C1 segment of cervical spinal cord (tissue), 14 donors: ENCODE measurements at places on chromosomes 5 and 9.

GRCh38 chr5:43017428-43017815, 22.7 kb downstream of the ANXA2R start:
- peak; percentile 42 for DNase-seq

GRCh38 chr9:129720181-129720864, 32.5 kb downstream of the PTGES start:
- DNase-seq, result no peak

GRCh38 chr5:59766427-59767210, 126.9 kb downstream of the PDE4D start:
- no peak for DNase-seq

DNA sequence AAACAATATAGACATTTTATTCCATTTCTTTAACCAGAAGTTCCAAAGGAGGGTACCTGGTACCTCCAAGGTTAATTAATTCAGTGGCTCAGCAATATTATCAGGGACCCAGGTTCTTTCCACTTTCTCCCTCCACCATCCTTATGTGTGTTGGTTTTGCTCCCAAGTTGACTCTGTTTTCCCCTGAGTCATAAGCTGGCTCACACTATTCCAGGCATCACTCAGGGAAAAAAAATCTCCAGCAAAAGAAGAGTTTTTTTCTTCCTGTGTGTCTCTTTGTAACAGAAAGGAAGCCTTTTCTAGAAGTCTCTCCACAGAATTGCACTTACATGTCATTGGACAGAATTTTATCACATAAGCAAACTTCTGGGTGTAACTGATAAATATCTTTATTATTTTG, 31.2 kb upstream of the GALNT10 start:
- DNase-seq, result no peak

DNA sequence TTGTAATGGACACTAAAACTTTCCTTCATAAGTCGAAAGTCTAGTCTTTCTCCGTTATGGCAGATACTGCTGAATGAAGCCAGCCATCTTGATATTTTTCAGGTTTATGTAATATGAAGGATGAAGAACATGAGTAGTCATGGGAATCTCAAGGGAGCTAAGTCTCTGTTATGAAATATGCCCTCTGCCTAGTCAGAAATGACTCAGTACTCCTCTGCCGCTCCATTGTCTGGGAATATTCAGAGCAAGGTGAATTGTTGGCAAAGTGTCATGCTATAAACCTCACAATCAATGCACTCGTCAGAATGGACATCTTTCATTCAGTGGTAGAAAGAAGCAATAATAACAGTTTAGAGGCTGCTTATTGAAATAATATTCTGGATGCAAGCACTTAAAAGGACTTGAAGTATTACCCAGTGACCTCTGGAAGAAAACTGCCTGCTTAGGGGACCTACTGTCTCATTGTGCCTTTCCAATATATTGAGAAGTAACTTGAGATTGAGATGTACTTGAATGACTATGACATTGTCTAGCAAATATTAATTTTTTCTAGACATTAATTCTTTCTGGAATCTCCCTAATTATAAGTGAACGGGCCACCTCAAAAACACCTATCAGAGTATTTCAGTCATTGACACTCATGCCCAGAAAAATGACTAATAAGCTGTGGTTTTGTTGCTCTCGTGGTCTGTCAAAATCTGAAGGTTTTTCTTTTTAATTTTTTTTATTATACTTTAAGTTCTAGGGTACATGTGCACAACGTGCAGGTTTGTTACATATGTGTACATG, 1011.5 kb upstream of the ACO1 start:
- DNase-seq, result no peak

GRCh38 chr5:38913714-38914113, 67.9 kb downstream of the OSMR start:
- DNase-seq, result no peak

DNA sequence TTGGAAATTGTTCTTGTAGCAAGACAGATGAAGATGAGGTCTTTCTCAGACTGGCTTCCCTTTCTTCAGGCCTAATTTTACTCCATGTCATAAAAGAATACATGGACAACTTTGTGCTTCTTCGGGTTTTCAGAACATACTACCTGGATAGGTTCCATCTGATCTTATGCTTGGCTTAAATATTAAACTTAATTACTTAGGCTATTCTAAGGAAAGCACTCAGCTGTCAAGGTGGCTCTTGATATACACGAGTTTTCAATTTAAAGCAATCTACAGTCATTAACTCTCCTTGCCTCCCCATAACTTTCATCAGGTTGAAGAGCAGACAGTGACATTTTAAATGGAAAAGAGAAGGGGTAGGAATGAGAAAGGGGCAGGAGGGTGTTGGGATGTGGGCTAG, 9.5 kb upstream of the PPP3R2 start:
- no peak for DNase-seq

GRCh38 chr5:50697739-50698138, 31.3 kb downstream of the PARP8 start:
- no peak for DNase-seq

DNA sequence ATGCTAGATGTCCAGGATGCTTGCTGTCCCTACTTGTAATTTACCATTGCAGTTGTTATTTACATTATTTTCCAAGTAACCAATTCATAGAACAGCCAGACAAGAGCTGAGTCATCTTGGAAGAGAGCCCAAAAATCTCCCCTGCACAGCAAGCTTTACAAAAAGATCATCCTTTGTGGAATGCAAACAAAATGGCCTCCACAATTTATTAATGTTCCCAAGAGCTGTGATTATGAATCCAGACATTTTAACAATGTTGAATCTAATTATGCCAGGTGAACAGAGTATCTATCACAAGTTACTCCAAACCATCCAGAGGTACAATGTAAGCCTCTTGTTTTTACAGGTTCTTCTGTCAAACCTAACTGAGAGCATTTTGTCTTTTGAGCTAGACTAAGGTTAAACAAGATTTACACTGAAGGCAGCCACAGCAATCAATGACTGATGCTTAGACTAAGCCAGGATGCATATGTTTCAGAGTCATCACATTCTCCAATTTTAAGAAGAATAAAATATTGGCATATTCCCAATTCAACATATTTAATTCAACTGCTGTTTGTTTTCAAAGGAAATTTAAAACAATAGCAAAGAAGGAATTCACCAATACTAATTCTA, 95.3 kb upstream of the SLC12A2 start:
- no peak for DNase-seq

DNA sequence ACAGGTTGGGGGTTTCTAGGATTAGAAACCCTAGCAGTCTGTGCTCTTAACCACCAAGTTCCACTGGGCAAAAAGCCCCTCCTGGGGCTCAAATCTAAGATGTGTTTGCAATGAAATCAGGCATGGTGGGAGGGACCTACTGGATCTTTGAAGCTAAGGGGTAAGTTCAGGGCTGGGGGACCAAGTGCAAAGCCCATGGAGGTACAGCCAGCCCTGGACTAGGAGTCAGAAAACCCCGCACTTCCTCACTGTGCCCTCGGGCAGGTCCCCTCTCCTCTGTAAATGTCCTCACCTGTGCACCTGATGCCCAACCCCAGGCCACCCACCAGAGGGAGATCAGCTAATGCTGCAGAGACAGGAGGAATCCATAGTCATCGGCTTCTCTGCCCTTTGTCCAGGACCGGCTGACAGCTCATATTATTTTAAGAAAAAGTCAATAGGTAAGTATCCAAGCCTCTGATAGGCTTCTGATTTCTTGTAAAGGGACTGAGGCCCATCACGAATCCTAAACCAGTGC, 138.3 kb downstream of the PAX5 start:
- no peak for DNase-seq

- DNase-seq, result no peak
These were observed 79.2 kb upstream of the SLCO4C1 start for GRCh38 chr5:102375272-102375671.

DNA sequence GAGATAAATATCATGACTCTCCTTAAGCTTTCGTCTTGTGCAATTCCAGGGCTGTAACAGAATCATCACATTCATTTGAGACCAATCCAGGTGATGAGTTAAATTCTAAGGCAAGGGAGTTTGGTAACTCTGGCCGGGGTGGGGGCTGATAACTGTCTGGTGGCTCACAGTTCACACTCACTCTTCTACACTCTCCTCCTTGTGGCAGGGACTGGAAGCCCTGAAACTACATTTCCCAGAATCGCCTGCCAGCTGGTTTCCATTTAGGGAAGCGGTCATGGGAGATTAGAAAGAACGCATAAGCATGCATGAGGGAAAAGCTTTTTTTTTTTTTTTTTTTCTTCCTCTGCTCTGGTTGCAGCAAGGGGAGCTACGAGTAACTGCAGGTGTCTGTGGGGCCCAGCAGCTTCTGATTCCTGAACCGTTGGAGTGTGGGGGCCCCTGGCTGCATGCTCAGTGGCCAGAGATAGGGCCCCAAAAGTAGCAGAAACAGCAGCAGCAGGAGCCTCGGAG, 154.8 kb upstream of the TBC1D2 start:
- DNase-seq, result peak; percentile 4

DNA sequence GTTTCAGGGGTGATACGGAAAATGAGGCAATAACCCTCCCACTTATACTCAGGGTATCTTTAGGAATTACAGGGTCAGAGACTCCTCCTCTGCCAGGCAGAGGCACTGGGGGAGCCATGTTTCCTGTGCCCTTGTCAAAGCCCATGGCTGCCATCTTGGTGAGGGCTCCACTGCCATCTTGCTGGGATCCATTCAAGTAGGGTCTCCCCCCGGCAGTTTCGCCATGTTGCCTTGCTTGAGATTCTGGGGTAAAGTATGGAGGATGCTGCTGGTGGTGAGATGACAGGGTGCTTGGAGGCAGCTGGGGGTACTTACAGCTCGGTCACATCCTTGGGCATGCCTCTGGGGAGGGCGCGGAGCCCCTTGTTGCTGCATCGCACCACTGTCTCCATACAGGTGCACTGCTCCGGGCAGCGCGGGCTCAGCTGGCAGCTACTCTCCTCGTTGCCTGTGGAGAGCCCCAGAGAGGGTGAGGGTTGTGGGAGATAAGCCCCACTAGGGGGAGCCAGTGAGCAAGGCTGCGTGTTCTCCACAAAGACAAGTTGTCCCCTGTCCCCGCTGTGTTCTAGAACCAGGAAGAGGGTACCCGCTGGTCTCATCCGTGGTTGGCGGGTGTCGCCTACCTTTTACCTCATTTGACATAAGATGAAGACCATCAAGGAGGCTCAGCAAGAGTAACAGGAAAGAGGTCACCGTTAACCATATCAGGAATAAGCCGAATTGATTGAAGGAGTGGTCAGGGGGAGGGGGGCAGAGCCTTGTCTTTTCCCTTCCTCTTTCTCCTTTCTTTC, 169.0 kb upstream of the PANK3 start:
- DNase-seq, result no peak

DNA sequence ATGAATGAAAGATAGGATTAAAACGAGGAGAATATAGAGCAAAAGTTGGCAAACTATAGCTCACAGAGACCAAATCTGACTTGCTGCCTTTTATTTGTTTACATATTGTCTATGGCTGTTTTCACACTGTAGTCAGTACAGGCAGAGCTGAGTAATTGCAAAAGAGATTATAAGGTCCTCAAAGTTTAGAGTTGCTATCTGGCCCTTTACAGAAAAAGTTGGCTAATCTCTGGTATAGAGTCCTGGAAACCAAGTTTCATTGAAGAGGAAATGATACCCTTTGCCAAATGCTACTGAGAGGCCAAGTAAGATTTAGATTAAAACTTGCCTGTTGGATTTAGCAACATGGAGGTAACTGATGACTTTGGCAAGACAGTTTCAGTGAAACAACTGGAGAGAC, 36.0 kb downstream of the LYRM7 start:
- DNase-seq, result no peak

- no peak for DNase-seq
These were observed 17.2 kb upstream of the GDA start for GRCh38 chr9:72132052-72132451.

DNA sequence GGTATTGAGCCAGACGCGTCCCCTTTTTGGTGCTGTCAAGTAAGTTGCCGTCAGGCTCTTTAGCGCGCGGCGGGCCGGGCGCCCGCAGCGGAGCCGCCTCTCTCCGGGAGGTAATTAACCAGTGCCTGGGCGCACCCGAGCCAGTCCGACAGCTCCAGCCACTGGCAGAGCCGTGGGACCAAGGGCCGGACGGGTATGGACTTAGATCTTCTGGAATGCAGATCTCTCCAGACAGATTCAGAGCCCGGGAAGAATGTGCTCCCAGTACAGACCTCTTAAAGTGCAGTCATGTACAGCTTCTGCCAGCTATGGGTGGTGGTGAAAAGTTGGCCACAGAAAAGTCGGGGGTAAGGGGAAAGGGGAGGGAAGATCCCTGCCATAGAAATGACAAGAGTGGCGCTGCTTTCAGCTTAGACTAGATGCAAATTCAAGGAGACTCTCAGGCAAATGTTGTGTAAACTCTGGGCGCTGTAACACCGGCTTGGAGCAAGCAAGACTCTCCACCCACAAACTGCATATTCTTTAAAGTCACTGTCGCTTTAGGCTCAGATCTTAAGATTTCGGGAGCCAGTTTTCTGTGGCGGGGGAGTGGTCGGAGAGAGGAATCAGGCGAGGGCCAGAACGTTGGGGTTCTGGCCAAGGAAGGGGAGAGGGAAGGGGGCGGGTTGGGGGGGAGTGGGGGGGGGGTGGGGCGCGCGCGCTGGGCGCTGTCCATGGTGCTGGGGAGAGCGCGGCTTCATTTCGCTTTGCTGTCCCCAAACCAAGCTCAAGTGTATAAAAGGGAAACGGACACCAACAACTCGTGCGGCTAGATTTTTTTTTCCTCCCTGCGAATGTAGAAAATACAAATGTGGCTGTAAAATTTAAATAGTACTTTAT, 29.2 kb downstream of the NR2F1 start:
- DNase-seq, result peak; percentile 33

DNA sequence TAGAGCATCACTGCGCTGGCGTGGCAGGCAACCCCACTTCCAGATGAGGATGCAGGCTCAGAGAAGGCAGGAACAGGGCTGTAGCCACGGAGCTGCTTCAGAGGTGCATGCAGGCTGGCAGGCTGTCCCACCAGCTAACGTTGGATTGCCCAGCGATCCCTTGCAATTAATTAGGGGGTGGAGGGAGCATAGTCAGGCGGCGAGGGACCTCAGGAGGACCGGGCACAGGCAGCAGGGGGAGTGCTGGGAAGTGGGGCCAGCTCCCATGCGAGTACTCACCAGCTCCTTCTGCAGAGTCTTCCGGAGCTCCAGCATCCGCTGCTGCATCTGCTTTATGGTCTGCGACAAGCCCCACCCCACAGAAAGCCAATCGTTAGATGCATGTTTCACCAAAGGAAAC, 20.3 kb downstream of the ARPC5L start:
- no peak for DNase-seq

GRCh38 chr5:31894141-31894540, 255.2 kb downstream of the PDZD2 start:
- peak; percentile 12 for DNase-seq
